ENCODE measurements at places on chromosomes 7 and 10.

GRCh38 chr10:14583252-14583651 is 191.4 kb downstream of the FAM107B start:
- DNase-seq: no peak

- DNase-seq: peak; percentile 0
Observed at GRCh38 chr10:3464760-3465405, 292.3 kb upstream of the PITRM1 start.

DNA sequence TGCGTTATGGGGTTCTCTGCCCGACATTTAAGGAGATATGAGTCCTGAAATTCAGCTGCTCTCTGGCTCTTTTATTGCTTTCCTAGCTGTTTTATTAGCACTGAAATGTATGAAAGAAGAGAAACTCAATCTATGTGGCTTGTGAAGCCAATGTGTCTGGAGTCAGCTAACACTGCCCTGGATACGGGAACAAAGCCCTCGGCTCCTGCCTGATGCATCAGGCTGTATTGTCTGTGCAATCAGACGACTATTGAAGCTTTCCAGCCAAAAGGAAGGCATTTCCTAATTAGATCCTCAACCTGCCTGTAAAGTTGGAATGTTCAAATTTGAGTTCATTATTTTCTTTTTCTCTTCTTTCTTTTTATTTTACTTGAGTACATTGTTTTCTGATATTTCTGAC is 22.0 kb upstream of the TM9SF3 start:
- DNase-seq: no peak

DNA sequence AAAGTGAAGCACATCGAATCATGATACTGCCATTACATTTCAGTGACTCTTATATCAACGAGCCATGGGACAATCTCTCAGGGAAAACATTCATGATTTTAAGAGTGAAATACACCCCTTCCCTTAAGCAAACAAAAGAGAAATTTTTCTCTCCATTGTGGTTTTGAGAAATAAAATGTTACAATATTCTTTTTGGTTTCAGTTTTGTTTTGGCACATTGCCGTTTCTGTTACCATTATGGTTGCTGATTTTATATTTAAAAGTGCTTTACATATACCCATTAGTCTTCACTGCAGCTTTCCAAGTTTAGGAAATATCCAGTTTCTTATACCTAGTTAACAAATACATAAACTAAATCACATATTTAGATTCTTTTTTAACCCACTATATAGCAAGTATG is 126.8 kb upstream of the SEM1 start:
- DNase-seq: no peak

DNA sequence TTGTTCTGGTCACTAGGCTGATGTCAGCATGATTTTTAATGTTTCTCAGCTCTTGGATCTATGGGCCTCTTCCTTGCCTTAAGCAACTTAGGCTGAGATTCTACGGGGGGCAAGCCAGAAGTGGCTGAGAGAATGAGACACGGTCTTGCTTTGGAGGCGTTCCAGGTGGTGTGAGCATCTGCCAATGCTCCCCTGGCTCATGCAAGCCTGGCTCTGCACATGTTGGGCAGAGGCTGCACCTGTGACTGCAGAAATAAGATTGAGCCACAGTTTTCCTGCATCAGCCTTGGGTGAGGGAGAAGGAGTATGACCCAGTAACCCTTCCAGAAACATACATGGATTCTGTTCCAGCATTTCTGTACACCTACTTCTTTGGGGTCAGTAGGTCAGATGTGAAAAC is 41.9 kb downstream of the C10orf120 start:
- DNase-seq: no peak

- no peak for DNase-seq
Observed at GRCh38 chr7:64628721-64629120, 37.2 kb upstream of the ZNF107 start.

DNA sequence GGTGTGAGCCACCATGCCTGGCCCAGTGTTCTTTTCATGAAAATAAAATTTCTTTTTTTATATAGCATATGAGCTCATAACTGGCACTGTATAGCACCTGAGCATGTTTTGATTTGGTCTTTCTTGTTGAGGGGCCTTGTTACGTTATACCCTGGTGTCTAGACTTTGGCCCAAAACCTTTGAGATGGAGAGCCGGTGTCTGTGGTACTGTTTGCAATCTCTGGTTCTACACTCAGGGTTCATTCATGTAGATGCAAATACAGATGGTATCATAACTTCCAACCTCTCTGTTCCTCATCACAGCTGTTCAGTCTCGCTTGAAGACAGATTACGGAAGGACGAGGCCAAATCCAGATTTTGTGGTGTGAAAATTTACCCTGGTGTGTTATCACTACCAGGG is at the start of gene TAS2R5:
Gene TAS2R5 (plus strand): TSS at position 301 of the 400 bp plus-strand sequence. CDS start 145 bp downstream, outside the sequence.
- no peak for DNase-seq

DNA sequence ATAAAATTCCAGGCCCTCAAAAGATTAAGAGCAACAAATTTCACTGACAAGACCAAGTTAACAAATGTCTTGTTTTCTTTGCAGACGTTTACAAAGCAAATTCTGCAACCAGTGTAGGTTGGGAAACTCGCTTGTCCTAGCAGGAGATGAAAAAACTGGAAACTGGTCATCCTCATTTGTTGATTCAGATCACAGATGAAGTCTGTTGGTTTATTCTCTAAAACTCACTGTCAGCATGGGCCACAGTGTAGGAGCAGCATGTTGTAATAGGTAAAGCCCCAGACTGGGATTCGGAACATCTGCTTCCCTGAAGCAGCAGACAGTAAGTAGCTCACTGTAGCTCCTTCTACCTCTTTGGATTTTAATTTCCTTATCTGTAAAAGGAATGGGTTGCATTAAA is 31.5 kb downstream of the PANK1 start:
- no peak for DNase-seq

DNA sequence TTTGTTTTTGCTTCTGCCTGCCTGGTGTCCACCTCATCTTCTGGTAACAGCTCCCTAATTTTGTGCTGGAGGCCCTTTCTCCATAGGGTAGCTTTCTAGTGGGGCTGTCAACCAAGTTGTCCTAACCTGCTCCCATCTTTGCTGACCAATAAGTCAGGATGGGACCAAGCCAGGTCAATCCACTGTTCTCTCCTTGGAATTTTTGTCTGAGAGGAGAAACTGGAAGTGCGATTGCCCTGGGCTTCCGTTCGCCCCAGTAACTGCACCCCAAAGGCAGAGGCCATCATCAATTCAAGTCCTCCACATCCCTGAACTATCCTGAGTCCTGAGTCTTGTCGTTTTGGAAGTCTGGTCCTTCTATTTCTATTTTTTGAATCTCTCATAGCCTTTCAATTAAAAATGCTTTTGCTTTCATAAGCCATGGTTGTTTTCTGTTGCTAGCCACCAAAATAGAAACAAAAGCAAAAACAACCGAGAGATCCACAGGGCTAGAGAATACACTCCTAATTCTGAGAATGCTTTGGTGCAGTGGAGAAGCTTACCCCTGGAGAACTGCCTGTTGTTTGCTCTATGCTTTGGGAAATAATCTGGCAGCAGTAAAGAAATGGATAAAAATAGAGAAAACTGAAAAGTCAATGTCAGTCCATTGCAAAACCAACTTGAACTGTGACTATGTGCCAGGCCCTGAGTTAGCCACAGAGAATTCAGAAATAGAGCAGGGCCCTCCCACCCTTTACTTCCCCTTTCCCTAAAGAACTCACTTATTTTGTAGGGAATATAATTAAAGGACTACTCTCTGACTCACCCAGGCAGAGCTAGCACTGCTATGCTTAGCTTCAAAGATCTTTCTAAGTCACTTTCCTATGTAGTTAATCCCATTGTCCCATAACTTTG is 368.1 kb downstream of the CXCL12 start:
- DNase-seq: no peak

- peak; percentile 7 for DNase-seq
Observed at GRCh38 chr10:33657154-33657908, 322.9 kb upstream of the NRP1 start.

- DNase-seq: no peak
Observed at GRCh38 chr10:14460447-14460846, 129.7 kb upstream of the FRMD4A start.

GRCh38 chr7:120021085-120021484 is 251.9 kb upstream of the KCND2 start:
- DNase-seq: no peak

- no peak for DNase-seq
Observed at GRCh38 chr7:133846203-133846945, 280.8 kb upstream of the LRGUK start.

DNA sequence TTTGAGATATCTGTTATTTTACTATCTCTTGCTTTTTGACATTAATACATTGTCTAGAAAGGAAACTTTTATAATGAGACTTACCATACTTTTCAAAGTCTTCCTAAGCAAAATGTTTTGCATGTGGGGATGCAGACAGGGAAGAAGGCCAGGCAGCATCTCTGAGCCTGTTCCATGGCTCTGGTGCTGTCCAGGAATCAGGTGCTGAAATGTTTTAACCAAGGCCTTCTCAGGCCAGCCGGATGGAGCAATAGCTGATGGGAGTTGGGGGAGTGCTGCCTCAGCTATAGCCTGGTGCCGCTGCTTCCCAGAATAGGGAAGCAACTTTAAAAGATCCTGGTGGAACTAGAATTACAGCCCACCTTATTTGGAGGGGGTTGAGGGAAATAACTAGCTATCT is 38.5 kb downstream of the CRTAC1 start:
- DNase-seq: no peak

DNA sequence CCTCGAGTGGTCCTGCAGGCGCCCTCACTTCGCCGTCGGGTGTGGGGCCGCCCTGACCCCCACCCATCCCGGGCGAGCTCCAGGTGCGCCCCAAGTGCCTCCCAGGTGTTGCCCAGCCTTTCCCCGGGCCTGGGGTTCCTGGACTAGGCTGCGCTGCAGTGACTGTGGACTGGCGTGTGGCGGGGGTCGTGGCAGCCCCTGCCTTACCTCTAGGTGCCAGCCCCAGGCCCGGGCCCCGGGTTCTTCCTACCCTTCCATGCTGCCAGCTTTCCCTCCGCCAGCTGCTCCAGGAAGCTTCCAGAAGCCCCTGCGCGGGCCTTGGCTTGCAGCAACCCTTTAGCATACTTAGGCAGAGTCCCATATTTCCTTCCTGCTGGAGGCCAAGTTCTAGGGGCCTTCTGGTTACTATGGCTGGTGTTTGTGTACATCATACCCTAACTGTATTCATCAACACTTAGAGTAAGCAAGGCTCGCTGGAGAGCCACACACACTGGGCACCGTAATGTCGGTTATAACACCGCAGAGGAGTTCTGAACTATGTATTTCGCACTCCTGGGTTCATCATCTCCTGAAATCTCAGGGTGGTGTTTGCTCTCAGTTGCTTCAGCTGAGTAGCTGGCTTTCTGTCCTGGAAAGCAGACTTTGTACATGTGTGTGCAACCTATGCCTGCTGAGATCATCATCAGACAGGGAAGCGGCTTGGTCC is 471 bp downstream of the MGMT start:
- DNase-seq: peak; percentile 23

- no peak for DNase-seq
Observed at GRCh38 chr7:50412973-50413372, 37.2 kb downstream of the FIGNL1 start.

- DNase-seq: peak; percentile 65
Observed at GRCh38 chr7:117715784-117716445, 157.3 kb downstream of the CTTNBP2 start.

- no peak for DNase-seq
Observed at GRCh38 chr10:129101232-129101980, 365.6 kb upstream of the MGMT start.

- no peak for DNase-seq
Observed at GRCh38 chr7:29231671-29232232, 37.2 kb downstream of the CHN2 start.

- DNase-seq: peak; percentile 81
Observed at GRCh38 chr7:30285536-30286284, 1.3 kb downstream of the ZNRF2 start.

GRCh38 chr7:5827755-5828154 is 46.3 kb upstream of the RNF216 start:
- DNase-seq: peak; percentile 47

DNA sequence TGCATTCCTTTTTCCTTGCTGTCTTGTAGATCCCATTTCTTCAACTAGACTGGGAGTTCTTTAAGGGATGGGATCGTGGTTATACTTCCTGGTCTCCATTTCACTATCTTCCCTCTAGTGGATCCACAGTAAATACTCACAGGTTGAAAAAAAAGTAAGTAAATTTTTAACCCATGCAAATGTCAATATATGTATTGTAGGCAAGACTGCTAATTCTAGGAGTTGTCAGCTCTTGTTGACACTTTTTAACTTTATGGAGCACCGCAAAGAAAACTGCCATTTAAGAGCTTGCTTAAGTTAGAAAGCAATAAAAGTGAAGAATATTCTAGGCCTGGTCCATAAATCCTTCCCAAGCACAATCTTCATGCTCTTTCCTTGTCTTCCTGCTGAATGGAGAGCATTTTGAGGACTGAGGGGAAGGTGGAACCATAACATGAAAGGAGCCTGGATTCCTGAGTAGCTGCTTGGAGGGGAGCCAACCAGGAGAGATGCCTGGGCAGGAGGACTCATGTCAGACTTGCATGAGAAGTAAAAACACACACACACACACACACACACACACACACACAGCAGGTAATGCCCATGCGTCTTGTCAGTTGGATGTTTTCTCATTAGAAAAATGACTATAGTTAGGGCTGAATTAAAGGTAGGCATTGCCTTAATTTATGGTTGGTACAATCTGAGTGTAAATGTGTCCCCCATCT is 32.2 kb downstream of the VWA2 start:
- no peak for DNase-seq

DNA sequence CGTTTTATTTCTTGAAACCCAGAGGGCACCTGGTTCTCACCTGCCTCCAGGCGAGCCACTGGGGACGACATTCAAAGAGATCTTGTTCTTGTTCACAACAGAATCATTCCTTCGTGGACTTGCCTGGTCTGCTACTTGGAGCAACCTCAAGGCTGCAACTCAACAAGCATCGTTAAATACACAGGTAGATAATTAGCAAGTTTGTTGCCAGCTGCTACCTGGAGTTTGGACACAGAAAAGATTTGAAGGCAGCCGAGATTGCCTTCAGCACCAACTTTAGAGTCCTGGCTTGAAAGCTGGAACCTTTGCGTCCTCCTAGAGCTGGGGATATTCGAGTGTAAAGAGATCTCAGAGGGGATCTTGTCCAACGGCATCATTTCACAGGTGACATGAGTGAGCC is 89.6 kb upstream of the C7orf33 start:
- DNase-seq: peak; percentile 54

GRCh38 chr10:91587710-91588638 is 44.9 kb downstream of the PPP1R3C start:
- DNase-seq: no peak

DNA sequence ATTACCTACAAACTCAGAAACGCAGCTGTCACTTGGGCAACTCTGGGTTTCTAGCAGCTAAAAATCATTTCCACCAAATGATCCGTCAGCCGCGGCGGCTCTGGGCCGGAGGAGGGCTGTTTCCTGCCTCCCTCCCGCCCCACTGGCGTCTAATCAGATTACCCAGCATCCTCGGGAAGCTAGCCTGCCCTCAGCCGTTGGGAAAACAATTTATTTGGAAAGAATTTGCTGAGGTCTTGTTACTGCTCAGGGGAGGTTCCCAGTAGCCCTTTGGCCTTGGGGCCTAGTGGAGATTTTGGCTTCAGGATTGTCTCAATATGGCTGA is 65.0 kb upstream of the ADGRA1 start:
- no peak for DNase-seq

DNA sequence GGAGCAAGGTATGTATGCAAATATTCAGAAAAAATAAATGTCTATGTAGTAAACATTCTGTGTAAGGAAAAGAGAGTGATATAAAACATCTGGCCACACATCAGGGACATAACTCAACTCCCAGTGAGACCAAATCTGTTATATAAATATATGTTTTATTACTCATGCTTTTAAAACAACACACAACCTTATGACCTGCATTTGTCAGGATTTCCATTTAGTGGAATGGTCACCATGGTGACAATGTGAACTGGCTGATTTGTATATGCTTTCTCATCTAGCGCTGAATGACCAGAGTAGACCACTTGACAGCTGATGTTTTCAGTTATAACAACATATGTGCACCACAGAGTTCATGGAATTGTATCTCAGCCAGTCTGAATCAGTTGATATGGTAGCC is 551.7 kb downstream of the HTR7 start:
- no peak for DNase-seq

Measured in NCI-H1417 (cell line).